ENCODE measurements at places on chromosomes 2 and 18.

- DNase-seq: no peak
Measured at GRCh38 chr2:194867328-194867727, 789.7 kb upstream of the SLC39A10 start.

DNA sequence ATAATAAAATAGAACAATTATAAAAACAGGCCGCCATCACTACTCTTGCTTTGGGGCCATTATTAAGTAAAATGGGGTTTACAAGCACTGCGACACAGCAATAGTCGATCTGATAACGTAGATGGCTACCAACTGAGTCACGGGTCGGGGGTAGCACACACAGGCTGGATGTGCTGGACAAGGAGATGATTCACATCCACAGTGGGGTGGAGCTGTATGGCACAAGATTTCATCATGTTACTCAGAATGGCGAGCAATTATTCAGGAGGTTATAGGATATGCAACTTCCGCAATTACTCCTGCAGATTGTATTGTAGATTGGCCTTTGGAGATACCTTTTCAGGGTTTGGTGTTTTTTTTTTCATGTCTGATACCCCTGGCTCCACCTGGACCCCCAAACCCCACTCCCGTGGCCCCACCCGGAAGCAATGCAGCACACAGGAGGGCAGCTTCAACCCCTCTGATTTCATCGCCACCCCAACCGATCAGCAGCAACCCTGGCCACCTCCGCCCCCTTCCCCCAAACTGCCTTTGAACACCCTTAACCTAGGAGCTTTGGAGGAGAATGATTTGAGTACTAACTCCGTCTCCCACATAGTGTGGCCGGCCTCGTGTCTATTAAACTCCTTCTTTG, 21.4 kb upstream of the MLPH start:
- no peak for DNase-seq

GRCh38 chr2:64410671-64411070, 43.3 kb upstream of the LGALSL start:
- DNase-seq: peak; percentile 7

GRCh38 chr2:145292166-145292565, 772.2 kb upstream of the ZEB2 start:
- no peak for DNase-seq

GRCh38 chr2:219515874-219516629, 1.8 kb downstream of the ASIC4 start:
- no peak for DNase-seq

- no peak for DNase-seq
Measured at GRCh38 chr2:239611222-239611795, 210.5 kb upstream of the HDAC4 start.

DNA sequence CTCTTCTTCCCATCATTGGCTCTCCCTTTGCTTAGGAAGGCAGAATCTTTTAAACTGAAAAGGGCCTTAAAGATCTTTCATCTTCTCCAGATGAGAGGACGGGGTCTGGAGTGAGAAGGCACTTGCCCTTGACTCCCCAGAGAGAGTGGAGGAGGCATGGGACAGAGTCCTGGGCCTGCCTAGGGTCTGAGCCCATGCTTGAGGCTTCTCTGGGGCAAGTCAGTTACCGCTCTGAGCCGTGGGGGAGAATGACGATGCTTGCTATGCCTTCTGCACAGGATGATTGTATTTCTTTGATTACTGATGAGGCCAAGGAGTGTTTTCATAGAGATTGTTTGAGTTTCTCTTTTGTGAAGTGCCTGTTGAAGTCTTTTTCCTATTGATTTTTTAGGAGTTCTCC, 921 bp downstream of the PLB1 start:
- no peak for DNase-seq

DNA sequence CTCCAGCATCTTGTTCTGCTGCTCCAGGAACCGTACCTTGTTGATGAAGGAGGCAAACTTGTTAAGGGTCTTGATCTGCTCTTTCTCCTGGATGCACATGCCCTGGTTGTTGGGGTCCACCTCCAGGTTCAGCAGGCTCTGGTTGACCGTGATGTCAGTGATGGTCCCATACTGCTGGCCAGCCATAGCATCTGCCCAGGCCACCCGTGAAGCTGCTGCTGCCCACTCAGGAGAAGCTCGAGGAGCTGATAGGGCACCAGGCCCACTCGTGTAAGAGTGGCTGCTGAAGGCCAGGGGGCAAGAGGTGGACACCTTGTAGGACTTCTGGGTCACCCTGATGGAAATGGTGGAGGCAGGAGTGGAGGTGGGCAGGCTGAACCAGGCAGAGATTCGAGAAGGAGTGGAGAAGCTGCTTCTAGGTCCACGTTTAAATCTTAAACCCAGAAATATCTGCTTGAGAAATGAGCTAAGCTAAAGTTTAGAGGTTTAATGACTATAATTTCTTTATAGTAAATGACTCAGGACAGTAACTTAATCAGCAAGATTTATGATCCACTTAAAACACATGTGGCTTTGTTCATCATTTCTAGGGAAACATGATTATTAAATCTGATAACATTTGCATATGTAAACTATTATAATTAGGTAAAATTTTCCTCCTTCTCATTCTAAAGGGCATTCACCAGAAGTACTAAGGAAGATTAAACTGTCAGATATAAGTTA, 358.7 kb upstream of the SETBP1 start:
- no peak for DNase-seq

- peak; percentile 2 for DNase-seq
Measured at GRCh38 chr2:183229386-183229785, 105.1 kb downstream of the NUP35 start.

GRCh38 chr18:74520096-74520833, 14.0 kb upstream of the CNDP1 start:
- no peak for DNase-seq

GRCh38 chr2:83370419-83370762, 1088.7 kb downstream of the SUCLG1 start:
- DNase-seq: no peak

GRCh38 chr2:137963535-137964065, 673 bp upstream of the HNMT start:
- no peak for DNase-seq

- no peak for DNase-seq
Measured at GRCh38 chr2:36951574-36951973, 14.8 kb downstream of the STRN start.

DNA sequence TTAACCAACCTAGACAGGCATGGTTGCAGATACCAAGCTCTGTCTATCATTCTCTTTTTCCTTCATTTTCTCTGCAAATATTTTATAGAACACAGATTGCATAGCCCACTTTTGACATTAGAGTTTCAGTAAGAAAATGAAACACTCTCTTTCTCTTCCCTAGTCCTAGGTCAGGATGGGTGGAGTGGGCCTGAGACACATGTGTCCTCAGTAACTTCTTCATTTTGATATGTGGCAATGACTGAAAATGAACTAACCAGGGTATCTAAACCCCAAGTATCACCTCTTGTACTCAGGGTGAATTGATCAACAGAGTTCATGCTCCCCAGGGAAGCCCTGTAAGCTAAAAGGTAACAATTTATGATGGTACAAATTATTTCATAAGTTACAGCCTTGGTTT, 37.0 kb upstream of the KYNU start:
- no peak for DNase-seq

- DNase-seq: no peak
Measured at GRCh38 chr18:415617-416612, 84.6 kb downstream of the COLEC12 start.

DNA sequence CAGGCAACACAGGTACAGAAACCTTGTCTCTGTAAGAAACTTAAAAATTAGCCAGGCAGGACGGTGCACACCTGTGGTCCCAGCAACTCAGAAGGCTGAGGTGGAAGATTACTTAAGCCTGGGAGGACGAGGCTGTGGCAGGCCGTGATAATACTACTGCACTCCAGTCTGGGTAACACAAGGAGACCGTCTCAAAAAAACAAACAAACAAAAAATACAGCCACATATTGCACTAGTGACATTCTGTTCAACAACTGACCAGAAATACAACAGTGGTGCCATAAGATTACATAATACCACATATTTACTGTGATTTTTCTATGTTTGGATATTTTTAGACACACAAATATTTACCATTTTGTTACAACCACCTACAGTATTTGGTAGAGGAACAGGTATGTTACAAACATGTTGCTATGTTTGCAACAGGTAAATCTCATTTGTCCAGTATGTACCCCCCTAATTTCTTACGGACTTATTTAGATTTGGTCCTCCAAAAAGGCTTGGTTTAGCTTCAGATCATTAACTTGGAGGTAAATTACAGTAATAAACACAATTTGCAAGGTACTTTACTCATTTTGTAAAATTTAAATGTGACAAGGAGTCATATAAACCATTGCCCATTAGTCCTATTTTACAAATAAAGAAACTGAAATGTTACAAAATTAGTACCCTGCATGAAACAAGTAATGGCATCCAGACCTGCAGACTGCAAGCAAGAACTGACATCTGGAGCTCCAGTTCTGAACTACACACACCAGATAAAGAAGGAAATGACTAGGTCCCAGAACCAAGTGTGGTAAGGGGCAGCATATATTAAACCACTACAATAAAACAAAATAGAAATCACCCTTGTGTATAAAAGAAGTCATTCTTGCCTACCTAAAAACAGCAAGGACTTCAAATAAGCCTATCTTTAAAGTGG, 36.8 kb downstream of the TRIP12 start:
- no peak for DNase-seq

DNA sequence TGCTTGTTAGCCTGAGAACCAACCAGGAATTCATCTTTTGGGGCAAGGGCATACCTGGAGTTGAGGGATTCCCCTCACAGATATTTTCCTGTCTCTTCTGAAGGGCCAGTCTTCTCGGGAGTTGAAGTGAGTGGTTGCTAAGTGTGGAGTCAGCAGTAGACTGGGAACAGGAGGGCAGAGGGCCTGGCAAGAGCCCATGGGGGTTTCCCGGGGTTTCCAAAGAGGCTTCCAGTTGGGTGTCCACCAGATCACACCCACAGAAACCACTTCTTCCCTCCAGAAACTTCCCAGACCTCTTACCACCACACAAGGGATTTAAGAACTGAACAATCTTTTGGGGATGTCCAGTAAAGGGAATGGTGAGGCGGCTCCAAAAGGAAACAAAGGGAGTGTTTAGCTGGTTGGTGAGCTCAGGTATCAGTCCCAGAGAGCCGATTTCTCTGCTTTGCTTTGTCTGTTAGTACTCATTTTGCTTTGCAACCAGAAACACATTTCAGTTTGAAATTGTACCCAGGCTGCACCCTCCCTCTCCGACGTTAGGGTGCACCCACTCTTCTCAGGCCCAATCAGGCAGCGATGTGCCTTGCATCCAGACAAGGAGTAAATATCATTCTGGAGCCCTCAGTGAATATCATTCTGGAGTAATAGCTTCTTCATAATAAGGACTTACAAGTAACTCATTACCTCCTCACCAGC, 47.5 kb upstream of the SPATS2L start:
- DNase-seq: no peak

- DNase-seq: no peak
Measured at GRCh38 chr2:58350484-58350883, 109.4 kb upstream of the FANCL start.

- no peak for DNase-seq
Measured at GRCh38 chr18:65352186-65352585, 398.6 kb upstream of the CDH7 start.

- DNase-seq: no peak
Measured at GRCh38 chr2:141517180-141517851, 613.5 kb downstream of the LRP1B start.

GRCh38 chr18:48889981-48890762, 60.6 kb downstream of the SMAD7 start:
- no peak for DNase-seq

- DNase-seq: no peak
Measured at GRCh38 chr18:13390711-13391110, 172.2 kb downstream of the LDLRAD4 start.

All from stimulated activated CD4-positive, alpha-beta T cell treated with anti-CD3 and anti-CD28 coated beads, Interleukin-1b, Interleukin-23, amount 100 ng/mL, for 48 hours (primary cell).